ENCODE measurements at places on chromosomes 4 and X. TPM values are rescaled to one million over a fixed set of nuclear protein-coding genes. Genes with fewer than 3 reads are reported as not detected.

MAGEB18 gene
- polyA plus RNA-seq, result not detected

TNIP3 gene
- polyA plus RNA-seq, result 1.3 TPM

KCND1 gene
- polyA plus RNA-seq, result not detected

REELD1 gene
- polyA plus RNA-seq, result not detected

MAGEB10 gene
- not detected for polyA plus RNA-seq

RAB41 gene
- polyA plus RNA-seq, result not detected

HHIP gene
- not detected for polyA plus RNA-seq

YY2 gene
- polyA plus RNA-seq, result 0.21 TPM

SRPX2 gene
- polyA plus RNA-seq, result not detected

UGT2A3 gene
- not detected for polyA plus RNA-seq

DNA sequence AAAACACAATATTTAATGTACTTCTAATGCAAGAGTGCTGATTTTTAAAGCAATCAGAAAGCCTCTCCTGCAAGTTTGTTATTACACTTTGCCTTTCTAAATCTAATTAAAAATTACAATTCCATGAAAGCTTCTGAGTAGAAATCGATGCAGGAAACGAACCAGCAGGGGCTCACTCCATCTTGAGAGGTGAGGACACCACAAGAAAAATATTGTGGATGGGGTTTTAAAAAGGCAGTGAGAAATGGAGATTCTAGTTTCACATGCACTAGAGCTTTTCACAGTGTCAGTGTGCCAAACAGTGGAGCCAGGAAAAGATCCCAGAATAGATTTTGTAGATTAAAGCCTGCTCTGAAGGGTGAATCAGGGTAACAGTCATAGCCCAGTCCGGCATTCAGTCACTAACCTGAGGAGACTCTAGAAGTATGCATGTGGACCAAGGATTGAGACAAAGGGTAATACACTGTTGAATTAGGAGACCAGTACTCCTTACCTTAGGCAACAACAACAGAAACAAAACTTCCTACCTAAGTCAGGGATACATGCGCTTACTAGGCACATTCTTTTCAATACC, 362.3 kb downstream of the NAF1 start:
- no peak overlapping the region for H3K4me3 ChIP-seq
- H3K27ac ChIP-seq, result no peak overlapping the region
- no peak for DNase-seq
- peaks cover 3% of the 10 kb centered on the region for H3K27me3 ChIP-seq

GRCh38 chr4:123588631-123589241, 192.1 kb downstream of the SPRY1 start:
- peaks cover 16% of the 10 kb centered on the region for H3K4me1 ChIP-seq
- H3K27me3 ChIP-seq, result no peaks in the 10 kb centered on the region

DNA sequence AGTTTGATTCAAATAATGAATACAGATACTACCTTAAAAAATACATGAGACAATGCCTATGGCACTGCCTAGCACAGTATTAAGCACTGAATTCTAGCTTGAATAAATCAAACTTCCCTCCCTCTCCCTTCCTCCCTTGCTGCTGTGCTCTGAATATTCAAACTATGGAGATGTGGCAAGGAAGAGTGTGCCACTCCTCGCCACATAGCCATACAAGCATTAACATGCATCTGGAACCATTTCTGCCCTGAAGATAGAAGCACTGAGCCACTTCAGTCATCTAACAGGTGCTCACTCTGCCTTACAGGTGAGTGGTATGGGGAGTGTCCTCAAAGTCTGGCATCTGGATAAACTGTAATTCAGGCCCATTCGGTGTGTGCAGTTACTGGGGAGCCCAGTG, 276.9 kb downstream of the ARHGAP24 start:
- no peak overlapping the region for H3K4me3 ChIP-seq
- DNase-seq, result no peak
- no peaks in the 10 kb centered on the region for H3K27me3 ChIP-seq
- H3K36me3 ChIP-seq, result no peaks in the 10 kb centered on the region

DNA sequence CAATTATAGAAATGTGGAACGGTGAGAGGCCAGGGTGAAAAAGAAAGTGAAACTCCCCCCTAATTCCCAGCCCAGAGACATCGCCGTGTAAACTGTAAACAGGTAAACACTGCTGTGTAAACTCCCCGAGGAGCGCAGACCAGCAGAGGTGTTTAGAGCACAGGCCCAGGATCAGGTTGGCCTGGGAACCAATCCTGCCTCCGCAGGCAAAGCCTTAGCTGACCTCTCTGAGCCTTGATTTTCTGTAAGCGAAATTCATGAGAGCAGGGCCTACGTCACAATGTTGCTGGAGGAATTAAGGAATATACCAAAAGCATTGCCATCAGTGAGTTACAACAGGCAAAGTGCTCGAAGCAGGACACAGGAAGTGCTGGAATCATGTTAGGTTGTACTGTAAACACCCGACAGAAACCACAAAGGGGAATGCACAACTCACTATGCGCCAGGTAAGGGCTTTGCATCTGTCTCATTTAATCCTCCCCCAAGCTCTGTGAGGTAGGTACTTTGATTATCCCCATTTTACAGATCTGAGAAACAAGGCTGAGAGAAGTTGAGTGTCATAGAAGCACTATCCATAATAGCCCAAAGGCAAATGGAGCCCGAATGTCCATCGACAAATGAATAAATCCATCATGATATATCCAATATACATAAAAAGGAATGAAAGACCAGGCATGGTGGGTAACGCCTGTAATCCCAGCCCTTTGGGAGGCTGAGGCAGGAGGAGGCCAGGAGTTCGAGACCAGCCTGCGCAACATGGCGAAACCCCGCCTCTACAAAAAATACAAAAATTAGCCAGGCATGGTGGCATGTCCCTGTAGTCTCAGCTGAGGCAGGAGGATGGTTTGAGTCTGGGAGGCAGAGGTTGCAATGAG, 30.7 kb upstream of the KIAA0232 start:
- H3K4me3 ChIP-seq, result peak overlapping the region; percentile 79
- peaks cover 7% of the 10 kb centered on the region for H3K4me1 ChIP-seq
- DNase-seq, result peak; percentile 18
- H3K27me3 ChIP-seq, result no peaks in the 10 kb centered on the region
- no peaks in the 10 kb centered on the region for H3K36me3 ChIP-seq
- H3K27ac ChIP-seq, result peak overlapping the region; percentile 92

GRCh38 chr4:155495572-155496293, 119.0 kb upstream of the MAP9 start:
- H3K4me1 ChIP-seq, result no peaks in the 10 kb centered on the region
- no peaks in the 10 kb centered on the region for H3K27me3 ChIP-seq
- DNase-seq, result no peak
- H3K4me3 ChIP-seq, result no peak overlapping the region
- no peaks in the 10 kb centered on the region for H3K36me3 ChIP-seq

- H3K27ac ChIP-seq, result no peak overlapping the region
- H3K4me3 ChIP-seq, result no peak overlapping the region
- peaks cover 4% of the 10 kb centered on the region for H3K36me3 ChIP-seq
- no peaks in the 10 kb centered on the region for H3K27me3 ChIP-seq
- DNase-seq, result no peak
- no peaks in the 10 kb centered on the region for H3K4me1 ChIP-seq
These were observed 1438.4 kb downstream of the TECRL start for GRCh38 chr4:62970846-62971245.

DNA sequence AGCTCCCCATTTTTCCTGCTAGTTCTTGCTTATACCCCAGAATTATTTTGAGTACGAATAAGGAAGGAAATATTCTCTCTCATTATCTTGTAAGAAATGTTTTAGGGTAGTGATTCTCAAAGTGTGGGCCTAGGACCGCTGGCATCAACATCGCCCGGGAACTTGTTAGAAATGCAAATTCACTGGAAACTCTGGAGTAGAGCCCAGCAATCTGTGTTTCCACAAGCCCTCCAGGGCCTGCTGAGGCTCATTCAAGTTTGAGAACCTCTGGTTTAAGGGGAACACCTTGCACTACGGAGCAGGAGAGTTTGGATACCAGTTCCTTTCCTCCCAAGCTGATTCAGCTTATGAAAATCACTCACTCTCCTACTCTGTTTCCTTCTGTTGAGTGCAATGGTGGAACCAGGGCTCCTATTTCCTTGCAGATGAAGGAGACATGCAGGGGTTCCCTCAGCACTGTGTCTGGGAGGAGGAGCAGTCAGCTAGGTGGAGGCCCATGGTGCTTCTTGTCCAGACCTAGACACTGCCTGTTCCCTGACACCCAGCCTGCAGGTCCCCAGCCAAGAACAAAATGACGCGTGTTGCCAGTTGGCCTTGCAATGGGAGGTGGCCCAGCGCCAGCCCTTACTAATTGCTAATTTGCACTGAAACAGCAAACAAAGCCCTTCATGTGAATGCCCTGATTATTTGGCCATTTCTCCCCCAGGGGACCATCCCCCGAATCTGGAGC, 68.5 kb downstream of the CYTL1 start:
- no peak for DNase-seq
- peaks cover 3% of the 10 kb centered on the region for H3K27me3 ChIP-seq
- no peaks in the 10 kb centered on the region for H3K36me3 ChIP-seq
- no peak overlapping the region for H3K4me3 ChIP-seq
- no peak overlapping the region for H3K27ac ChIP-seq

DNA sequence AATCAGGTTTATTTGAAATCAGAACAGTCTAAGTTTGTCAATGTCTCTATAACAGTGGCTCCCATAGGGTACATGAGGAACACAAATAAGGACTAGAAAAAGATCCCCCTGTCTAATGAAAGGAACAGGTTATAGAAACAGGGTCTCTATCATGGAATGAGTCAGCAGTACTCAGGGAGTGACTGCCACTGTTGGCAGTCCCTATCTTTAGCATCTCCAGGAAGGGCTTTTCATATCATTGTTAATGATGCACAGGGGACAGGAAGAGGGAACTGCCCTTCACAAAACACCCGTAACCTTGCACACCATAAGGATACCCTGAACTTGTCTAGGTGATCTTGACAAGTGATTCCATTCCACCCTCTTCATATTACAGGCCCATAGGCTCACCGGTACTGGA, 38.5 kb upstream of the SMIM10L2A start:
- H3K4me1 ChIP-seq, result peaks cover 23% of the 10 kb centered on the region
- H3K27me3 ChIP-seq, result no peaks in the 10 kb centered on the region
- H3K4me3 ChIP-seq, result no peak overlapping the region
- H3K36me3 ChIP-seq, result no peaks in the 10 kb centered on the region
- no peak overlapping the region for H3K27ac ChIP-seq
- DNase-seq, result no peak

DNA sequence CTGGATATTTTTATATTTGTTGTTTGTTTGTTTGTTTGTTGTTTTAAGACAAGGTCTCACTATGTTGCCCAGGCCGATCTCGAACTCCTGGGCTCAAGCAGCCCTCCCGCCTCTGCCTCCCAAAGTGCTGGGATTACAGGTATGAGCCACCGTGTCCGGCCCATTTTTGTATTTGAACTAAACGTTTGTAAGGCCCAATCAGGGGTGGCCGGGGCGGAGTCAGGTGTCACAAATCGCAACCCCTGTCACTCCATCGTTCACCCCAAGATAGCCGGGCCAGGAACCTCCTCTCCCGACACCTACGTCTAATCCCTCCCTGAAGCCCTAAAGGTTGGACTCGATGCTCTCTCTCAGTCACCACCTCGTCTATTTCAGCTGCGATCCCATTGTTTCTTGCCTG, 722 bp upstream of the EFHC2 start:
- H3K27ac ChIP-seq, result peak overlapping the region; percentile 96
- peak; percentile 72 for DNase-seq
- H3K36me3 ChIP-seq, result no peaks in the 10 kb centered on the region
- peaks cover 61% of the 10 kb centered on the region for H3K4me1 ChIP-seq
- peak overlapping the region; percentile 91 for H3K4me3 ChIP-seq

DNA sequence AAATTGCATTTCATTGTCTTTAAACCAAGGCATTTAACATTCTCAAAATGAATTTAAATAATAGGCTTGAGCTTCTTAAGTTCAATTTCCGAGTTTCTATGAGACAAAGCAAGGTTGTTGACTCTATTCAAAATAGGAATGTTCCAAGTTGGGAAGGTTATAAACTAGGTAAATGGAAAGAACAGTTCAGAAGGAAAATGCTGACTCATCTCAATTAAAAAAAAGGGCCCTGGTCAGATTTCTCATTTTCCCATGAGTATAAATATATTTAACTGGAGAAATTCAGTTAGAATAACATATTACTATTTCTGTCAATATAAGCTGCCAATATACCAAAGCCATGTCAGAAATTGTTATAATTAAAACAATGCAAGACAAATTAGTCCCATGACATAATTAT, 113.8 kb downstream of the ATP8A1 start:
- H3K36me3 ChIP-seq, result peaks cover 11% of the 10 kb centered on the region
- no peak overlapping the region for H3K4me3 ChIP-seq
- H3K27me3 ChIP-seq, result peaks cover 4% of the 10 kb centered on the region
- DNase-seq, result no peak
- H3K27ac ChIP-seq, result no peak overlapping the region

DNA sequence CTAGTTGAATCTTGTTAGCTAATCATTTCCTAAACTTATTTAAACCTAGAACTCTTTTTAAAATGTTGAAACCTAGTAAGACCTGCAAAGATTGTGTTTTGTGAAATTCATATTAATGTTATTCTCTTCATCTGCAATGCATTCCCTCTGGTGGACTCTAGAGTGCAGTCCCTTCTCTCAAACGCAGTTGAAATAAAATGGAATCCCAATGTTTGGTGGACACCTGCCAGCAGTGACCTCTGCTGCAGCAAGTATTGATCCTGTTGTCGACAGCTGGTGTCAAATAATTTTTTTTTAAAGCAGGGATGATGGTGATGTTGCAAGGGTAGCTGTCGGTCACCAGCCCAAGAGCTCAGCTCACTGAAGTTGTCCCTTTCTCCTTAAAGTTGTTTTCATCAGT, 492.0 kb downstream of the ZIC3 start:
- H3K36me3 ChIP-seq, result no peaks in the 10 kb centered on the region
- H3K4me1 ChIP-seq, result no peaks in the 10 kb centered on the region
- no peak overlapping the region for H3K27ac ChIP-seq
- DNase-seq, result no peak
- no peaks in the 10 kb centered on the region for H3K27me3 ChIP-seq

DNA sequence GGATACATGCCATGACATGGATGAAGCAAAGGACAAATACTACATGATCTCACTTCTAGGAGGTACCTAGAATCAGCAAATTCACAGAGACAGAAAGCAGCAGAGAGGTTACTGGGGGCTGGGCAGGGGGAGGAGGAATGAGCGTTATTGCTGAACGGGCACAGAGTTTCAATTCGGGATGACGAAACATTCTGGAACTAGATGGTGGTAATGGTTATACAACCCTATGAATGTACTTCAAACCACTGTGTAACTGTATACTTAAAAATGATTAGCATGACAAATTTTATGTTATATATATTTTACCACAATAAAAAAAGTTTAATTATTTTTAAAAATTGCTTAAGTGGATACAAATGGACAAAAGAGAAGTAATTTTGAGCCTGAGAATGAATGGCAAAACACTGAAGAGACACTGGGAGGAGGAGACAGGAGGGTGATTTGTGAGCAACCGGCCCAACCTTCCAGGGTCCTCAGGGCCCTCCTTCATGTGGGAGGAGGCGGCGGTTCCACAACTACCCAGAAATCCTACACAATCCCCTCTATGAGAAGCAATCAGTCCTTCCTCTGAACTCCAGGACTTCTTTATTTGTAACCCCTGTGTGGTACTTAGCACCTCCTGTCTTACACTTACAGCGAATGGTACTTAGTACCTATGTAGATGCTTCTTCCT, 14.1 kb downstream of the ACSL1 start:
- DNase-seq, result no peak
- H3K27ac ChIP-seq, result no peak overlapping the region
- peaks cover 3% of the 10 kb centered on the region for H3K36me3 ChIP-seq
- H3K4me3 ChIP-seq, result no peak overlapping the region
